Liver (tissue), 10 donors: ENCODE measurements at places on chromosomes 13 and 19.

- DNase-seq, result no peak
These were observed 107.0 kb downstream of the SLITRK5 start for GRCh38 chr13:87778128-87778527.

DNA sequence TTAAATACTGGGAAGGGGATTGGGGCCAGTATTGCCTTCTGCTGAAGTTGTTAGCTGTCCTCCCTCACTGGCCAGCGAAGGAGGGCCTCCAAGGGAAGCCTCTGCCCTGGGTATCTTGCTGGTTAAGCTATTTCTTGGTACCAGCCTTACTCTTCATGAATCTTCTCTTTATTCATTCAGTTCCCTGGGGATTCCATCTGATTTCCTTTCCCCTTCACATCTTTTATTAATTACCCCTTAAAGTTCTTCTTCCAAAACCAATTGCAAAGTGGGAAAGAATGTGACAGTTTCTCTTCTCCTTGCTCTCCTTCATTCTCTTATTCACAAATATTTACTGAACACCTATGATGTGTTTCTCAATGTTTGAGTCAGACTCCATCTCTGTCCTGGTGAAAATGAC is 36.7 kb upstream of the STK24 start:
- no peak for DNase-seq

DNA sequence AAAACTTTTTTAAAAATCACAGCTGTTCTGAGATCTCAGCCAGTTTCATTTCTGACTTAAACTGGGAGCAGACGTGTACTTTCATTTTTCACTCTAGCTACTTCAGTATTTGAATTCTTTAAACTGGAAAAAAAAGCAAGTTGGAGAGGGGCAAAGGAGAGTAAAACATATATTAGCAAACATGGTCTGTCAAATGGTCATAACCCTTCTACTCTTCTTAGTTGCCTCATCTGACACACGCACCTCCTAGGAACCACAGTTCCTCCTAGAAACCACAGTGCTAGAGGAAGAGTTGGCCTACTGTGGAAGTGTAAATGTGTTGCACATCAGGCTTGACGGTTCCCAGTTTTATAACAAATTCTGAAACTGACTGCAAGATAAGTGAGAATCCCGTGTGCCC is 47.2 kb downstream of the TM9SF2 start:
- DNase-seq, result no peak

DNA sequence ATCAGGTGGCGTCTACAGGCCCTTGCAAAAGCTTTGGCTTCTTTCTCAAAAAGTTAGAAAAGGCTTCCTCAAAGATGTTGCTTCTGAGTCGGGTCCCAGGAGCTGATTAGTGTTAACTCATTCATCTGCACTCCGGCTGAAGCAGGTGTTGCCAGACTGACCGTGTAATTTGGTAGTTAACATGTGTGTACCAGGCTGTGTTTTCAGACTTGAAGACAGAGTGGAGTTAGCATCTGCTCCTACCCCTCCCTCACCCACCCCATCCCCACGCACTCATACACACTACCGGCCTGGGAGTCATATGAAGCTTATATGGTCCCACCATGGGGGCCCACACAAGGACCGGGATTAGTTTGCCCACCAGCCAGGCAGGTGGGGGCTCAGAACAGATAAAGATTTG is 111.5 kb downstream of the DNAJC15 start:
- DNase-seq, result no peak

GRCh38 chr19:38778733-38779132 is 5.4 kb upstream of the LGALS7 start:
- DNase-seq, result no peak

DNA sequence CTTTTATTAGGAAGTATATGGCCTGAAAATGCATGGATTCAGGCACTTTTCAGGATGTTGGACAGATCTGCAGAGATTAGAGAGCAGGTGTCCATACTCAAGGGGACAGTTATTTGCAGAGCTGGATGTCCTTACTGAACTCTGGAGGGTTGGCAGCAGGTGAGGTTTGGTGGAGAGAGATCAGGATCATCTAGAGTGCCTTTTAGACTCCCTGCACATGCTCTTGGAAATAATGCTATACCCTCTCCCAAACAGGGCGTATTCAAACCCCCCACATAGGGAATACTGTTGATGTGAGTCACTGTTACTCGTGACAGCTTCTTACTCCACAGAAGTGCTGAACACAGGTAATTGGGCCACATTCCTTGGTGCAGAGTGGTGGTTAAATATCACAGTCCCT is 725.7 kb upstream of the SGCG start:
- no peak for DNase-seq

GRCh38 chr13:69956349-69956748 is 151.3 kb upstream of the ATXN8OS start:
- no peak for DNase-seq

DNA sequence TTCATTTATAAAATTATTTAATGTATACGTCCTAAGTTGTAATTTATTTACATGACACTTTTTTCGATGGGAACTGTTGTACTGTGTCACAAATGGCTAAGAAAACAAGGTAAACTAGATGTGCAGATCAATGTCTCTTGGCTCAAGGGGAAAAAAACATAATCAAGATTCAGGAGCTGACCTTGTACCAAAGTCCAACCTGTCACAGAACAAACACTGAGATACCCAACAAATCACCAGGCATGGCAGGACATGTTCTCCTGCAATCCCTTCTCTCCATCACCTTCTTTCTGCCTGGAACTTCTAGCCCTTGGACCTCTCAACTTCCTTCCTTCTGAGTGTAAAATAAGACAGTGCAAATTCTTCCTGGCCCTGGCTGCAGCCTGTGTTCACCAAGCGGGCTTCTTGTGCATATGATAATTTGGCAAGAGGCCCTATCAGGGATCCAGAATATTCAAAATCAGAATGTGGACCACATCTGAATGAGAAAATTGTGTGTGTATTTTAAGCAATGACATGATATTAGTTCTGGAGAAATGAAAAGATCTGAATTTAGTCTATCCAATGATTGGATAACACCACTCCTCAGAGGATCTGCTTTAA is 445.9 kb downstream of the ZNF536 start:
- DNase-seq, result no peak
